ENCODE measurements at places on chromosomes 1 and 21.

GRCh38 chr1:3590139-3590763, 21.1 kb downstream of the MEGF6 start:
- DNase-seq = no peak

DNA sequence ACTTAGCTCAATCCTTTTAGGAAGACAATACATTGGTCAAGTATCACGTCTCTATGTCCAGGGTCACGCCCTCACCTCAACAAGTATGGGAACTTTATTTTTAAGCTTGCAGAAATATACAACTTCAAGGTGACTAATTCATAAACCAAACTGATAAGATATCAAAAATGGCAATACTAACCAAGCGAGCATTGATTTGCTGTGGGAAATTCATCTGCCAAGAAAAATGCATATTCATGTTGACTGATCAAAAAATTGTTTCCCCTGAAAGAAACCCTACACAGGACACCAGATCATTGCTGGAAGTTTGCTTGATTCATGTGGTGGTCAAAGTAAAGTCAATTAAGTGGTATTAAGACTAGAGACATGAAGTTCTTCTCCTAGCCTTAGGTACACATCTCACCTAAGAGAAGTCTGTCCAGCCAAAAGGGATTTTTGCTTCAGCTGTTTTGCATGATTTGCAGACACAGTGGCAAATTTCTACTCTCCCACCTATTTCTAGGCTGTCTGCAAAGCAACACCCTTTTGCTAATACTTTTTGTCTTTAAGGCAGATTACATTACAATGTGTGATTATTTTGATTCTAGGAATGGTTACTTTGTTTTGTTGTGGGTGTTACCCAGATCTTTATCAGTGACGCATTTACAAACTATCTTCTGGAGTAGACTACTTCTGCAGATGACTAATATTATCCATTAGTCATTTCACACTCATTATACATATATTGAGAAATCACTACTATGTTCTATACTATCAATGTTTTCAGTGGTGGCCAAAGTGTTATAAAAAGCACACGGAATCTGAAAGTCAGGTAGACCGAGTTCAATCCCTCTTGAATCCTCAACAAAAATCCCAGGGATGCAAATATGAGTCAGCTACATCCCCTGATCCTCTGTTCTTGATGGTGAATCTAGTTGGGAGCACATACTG, 12.4 kb downstream of the SAMSN1 start:
- peak; percentile 46 for DNase-seq

DNA sequence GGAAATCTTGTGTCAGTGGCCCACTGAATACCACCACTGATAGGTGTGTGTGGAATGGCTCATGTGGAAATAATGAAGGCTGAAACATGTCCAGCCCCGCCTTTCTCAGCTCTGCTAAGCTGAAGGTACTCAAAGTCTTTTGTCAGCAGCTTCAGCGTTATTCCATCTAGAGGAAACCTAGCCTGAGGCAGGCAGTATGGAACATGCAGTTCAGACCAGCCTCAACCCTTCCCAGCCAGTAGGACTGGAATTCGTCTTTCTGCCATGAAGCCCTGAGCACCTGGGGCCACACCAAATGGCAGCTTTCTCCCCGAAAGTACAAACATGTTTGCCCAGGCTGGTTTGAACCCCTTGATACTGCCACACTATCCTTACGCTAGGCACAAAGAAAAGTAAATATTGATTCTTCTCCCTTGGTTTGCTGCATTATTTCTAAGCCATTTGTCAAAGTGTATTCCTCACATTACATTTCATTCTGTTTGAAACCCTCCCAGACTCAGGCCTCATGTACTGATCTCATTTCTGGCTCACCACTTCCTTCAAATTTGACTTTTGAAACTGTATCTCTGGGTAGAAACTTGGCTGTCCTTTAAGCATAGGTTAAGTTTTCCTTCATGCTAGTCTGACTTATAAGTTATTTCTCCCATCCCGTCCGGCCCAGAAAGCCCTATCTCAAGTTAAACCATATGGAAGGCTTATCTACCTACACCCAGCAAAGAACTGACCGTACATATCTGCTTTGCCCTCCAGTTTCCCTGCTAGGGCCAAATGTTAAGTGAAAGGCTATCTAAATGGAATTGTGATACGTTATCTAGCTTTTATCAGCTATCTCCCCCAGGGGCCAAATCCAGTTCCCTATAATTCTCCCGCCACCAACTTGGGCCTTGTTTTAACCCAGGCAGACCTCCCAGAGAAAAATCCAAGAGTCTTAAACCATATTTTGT, 45.7 kb upstream of the HOOK1 start:
- DNase-seq = no peak

DNA sequence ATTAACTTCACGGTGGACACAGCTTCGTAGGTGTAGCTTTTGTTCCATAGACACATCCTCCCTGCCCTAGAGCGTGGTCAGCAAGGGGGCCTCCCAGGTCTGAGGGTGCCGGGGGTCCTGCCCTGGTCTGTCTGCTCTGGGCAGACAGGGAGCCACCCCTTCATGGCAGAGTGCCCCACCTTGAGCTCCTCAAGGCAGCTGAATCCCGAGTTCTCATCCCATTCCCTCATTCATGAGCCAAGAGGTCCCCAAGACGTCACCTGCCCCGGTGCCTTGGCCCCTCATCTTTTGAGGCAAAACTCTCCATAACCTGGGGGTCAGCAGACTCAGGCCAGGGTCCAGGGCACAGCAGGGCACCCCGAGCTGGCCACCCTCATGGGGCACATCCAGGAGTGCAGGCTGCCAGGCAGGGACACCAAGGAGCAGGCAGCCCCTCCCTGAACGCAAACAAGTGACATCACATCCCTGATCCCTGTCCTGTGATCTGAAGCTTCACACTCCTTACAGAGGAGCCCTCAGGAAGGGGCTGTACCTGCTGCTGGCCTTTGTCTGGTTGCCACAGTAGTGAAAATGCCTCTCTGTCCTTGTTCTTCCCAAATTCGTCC, 23.3 kb downstream of the UBASH3A start:
- no peak for DNase-seq

GRCh38 chr1:38025664-38026063, 13.1 kb downstream of the UTP11 start:
- DNase-seq = no peak

DNA sequence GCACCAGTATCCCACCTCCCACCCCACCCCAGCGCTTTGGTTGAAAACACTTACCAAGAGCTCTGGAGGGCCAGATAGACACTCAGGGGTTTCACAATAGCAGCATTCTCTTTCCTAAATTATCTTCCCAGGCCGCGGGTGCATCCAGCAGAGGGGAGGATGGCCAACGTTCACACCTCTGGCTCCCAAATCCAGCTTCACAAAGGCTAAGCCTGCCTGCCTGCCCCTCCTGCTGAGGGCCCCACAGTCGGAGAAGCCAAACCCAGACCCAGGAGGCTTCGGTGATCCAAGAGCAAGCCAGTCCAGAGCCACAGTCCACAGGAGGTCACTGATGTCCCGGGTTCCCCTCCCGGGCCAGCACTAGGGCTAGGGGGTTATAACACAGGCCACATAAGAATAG, 231.9 kb downstream of the TRABD2B start:
- no peak for DNase-seq

DNA sequence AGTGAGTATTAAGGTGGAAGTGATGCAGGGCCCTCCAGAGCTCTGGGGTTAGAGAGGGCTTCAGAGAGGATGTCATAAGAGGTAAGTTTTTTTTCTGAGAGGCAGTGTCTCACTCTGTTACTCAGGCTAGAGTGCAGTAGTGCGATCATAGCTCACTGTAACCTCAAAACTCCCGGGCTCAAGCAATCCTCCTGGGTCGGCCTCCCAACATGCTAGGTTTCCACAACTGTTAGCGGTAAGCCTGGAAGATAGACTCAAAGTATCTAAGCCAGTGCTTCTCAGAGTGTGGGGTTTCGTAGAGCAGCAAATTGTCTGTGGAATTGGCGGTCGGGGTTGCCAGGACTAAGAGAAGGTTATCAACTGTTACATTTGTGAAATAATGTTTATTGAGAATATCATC, 18.6 kb upstream of the IGSF3 start:
- no peak for DNase-seq
